ENCODE measurements at places on chromosomes 13 and 19. TPM values are rescaled to one million over a fixed set of nuclear protein-coding genes. Genes with fewer than 3 reads are reported as not detected.

DNA sequence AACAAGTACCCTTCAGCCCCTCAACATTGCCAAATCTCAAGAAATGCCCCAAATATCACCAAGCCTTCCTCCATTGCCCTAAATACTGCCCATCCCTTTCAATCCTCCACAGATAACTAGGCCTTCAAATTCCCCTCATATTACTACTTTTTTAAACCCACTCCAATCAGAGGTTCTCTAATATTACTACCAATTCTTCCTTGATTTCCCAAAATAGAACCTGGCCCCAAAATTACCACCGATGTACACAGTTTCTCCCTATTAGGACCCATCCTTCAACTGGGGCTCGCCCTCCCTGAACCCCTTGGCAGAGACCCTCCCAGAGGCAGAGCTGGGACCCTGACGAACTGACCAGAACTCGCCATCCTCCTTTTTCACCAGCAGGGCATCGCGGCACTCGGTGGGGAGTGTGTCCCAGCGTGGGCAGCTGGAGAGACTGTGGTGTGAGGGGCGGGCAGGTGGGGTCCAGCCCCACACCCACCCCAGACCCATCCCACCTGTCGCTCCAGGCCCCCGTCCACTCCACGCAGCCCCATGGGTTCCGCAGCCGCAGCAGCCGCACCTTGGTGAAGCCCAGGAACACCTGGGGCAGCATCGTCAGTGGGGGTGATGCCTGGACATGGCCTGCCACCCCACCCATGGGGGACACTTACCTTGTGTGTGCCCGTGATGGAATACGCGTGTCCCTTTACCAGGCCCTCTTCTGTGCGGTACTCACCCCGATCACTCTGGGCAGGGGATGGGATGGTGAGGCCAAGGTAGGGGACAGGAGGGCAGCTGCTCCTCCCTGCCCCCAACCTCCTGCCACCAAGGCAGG is 6.1 kb downstream of the CAPN12 start:
- DNase-seq: no peak

- DNase-seq: no peak
These were observed 251.0 kb downstream of the UQCRFS1 start for GRCh38 chr19:28961772-28962500.

- peak; percentile 51 for DNase-seq
These were observed 7.3 kb upstream of the DGKH start for GRCh38 chr13:42041011-42041683.

DNA sequence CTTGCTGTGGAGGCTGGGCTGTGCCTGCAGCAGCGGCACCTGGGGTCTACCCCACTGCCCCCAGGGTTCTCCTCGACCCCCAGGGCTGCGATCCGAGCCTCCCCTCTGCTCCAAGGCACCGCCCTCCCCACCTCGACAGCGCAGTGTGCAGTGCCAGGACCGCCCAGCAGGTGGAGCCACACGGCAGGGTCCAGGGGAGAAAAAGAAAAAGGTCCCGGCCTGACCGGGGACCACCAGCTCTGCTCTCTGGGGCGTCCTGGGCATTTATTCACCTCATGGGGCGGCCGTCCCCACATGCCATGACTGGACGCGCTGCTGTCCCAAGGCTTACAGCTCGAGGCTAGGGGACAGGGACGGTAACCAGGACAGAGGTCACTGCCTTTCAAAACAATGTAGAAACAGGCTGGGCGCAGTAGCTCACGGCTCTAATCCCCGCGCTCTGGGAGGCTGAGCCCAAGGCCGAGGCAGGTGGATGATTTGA is 10.6 kb downstream of the REXO1 start:
- DNase-seq: peak; percentile 54

GRCh38 chr13:46621792-46622629 is 69.0 kb downstream of the LRCH1 start:
- DNase-seq: no peak

DNA sequence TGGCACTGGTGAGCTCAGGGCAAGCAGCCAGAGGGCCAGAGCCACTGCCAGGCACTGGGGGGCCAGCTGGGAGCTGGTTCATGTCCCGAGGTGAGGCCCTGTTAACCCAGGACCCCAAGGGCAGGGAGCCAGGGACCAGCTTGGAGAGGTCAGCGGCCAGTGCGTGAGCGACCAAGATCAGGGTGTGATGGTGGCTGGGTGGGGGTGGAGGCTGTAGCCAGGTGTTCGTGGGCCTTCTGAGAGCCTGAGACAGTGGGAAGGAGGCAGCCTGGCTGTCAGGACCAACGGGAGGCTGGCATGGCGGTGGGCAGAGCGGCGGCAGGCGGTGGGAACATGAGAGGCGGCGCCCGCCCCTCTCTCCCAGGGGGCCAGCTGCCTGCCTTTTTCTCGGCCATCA is 8.1 kb upstream of the KPTN start:
- no peak for DNase-seq

- DNase-seq: no peak
These were observed 150.9 kb downstream of the URI1 start for GRCh38 chr19:30092721-30093569.

- no peak for DNase-seq
These were observed 90.1 kb downstream of the ANKRD10 start for GRCh38 chr13:110824702-110825300.

GRCh38 chr13:24145240-24145639 is 15.3 kb upstream of the SPATA13 start:
- DNase-seq: no peak

DNA sequence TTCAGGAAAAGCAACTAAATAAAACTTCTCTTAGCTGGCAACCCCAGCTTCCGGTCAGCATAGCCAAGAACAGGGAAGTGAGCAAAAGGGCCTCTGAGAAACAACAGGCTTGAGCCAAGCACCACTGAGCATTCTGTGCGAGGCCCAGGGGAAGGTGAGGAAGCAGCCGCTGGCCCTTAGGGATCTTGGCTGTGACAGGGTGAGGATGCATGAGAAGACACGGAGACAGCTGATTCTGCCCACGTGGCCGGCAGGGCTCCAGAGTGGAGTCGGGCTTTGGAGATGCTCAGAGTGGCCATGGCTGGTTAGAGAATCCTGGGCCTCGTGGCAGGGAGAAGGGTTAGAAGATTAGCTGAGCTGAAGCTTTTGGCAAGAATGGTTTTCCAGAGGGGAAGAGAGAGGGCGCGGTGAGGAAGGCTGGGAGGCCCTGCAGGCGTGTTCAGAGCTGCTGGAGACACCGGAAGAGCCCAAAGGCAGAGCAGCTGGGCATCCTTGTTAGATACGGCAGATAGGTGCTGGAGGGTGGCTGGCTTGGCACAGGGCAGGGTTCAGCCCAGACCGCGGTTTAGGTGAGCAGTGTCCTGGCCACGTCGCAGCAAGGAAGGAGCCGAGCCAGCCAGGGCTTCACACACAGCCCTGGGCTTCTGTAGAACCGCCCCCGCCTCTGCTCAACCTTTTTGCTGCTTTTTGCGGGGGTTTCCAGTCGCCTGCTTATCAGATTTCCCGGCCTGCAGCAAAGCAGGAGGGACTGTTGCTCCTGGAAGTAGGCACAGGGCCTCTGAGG is 17.3 kb downstream of the UPF1 start:
- no peak for DNase-seq

DNA sequence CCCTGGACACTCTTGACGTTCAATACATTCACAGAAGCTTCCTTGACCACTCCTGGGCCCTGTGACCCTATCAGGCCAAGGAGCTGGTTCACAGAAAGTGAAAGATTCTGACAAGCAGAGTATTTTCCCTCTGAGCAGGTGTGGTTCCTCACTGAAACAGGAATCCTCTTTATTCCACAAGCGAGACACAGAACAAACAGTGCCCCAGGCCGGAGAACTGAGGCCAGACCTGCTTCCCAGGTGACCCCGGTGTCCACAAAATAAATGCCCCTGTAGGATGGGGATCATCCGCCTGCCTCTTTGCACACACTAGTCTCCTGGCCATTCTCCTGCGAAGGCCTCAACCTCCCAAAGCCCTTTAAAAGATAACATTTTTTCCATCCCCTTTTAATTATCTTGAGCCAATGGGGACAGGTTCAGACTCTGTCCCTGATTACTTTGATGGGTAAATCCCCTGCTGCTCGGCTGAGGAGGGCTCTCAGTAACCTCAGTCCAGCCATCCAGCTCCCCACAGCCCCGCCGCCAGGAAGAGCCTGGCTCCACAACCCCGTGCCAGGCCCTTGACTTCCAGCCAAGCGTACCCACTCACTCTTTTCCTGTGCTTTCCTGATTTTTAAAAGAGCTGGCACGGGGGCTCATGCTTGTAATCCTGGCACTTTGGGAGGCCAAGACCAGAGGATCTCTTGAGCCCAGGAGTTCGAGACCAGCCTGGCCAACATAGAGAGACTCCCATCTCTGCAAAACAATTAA is 129.1 kb downstream of the FOXO1 start:
- no peak for DNase-seq

GRCh38 chr19:48121909-48122371 is 11.3 kb upstream of the PLA2G4C start:
- DNase-seq: no peak

DNA sequence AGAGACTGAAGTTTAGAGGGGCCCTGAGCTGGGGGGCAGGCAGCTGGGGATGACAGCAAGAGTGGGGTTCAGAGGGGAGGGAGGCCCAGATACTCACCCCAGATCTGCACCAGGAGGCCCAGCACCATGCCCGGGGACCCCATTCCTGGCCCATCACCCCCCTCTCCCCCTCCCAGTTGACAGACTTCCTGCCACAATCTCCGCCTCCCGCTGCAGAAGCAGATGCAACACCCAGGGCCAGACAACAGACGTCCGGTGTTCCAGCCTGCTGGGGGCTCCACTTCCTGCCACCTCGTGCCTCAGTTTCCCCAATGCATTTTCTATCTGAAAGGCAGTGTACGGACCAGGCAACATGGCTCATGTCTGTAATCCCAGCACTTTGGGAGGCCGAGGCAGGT is at the start of gene TMIGD2:
TMIGD2 (minus strand) TSS at position 147 of the 398 bp plus-strand sequence; CDS start at position 143, 4 bp downstream.
- no peak for DNase-seq

DNA sequence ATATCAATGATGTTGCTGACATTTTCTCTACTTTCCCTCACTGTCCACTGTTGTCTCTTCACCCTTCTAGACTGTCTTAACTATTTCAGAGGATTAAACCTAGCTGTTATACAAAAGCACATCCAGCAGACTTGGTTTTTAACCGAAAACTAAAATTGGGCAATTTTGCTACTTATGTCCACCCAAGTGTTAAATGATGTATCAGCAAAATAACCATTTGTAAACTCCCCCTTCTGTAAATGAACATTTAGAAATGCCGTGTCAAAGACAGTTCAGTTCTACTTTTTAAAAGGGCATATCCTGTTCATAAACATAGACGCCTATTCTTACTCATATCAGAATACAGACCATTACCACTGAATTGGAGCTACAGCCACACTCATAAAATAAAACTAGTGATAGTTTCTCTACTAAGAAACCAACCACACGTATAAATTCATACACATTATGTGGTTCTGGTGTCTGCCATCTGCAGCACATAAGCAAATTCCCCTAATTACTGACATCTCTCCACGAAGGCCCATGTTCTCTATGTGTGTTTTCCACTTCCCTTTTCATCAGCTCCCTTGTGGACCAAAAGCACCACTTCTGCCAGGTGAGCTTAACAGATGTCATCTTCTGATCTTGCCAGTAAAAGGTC is 1091.8 kb downstream of the PCDH9 start:
- DNase-seq: no peak

DNA sequence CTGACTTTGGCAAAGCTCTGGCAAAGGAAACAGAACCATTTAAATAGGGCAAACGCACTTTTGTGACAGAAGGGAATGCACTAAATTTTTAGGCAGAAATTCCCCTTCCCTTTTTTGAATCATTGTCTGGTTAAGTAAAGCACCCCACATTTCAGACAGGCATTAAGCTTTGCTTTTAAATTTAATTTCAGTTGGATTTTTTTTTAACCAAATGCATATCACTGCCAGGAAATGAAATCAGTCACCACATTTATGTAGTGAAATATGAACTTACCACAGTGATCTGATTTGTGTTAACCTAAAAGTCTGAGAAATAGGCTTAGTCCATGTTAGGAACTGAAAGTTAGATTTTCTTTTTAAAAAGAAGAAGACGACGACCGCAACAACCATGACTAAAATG is 10.8 kb downstream of the GPR183 start:
- no peak for DNase-seq

DNA sequence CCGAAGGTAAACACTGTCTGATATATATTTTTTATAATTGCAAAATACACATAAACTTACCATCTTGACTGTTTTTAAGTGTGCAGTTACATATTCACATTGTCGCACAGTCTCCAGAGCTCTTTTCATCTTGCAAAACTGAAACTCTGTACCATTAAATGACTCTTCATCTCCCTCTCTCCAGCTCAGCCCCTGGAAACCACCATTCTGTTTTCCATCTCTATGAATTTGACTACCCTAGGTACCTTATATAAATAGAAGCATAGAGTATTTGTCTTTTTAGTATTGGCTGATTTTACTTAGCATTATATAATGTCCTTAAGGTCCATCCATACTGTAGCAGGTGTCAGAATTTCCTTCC is 45.8 kb downstream of the LRCH1 start:
- DNase-seq: no peak

DNA sequence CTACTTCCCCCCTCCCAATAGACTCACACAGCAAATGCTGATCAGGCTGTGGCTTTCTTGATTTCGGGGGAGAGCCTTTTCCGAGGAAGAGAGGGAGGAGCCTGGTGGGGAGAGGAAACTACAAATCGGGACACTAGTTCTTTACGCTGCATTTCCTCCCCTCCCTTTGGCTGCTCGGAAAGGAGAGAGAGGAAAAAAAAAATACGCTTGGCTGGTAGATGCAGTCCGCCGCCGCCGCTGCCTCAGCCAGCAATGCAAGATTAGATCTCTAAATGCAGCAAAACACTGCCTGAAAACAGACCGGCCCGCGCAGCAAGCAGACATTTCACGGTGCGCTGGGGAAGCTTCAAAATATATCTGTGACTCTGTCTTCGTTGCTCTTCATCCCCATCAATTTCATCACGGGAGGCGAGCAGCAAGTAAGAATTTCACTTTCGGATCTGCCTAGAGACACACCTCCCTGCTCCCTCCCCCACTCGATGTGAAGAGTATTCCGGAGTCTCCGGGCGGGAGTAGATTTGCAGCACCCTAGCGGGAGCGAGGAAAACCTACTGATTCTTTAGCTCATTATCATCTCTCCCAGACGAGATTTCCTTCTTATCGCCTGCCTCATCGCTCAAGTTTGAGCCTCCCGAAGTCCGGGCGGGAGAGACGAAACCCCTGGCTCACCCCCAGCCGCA is at the start of gene PCDH17:
PCDH17 (plus strand) TSS at position 149 of the 680 bp plus-strand sequence. CDS start 803 bp downstream, outside the sequence.
- DNase-seq: no peak

GRCh38 chr13:105972811-105973590 is 562.5 kb downstream of the EFNB2 start:
- no peak for DNase-seq

SMIM17 gene
- not detected for total RNA-seq

ADGRE2 gene
- total RNA-seq: not detected

CLPTM1 gene
- total RNA-seq: 172 TPM

FCGBP gene
- total RNA-seq: 5.3 TPM

RFPL4A gene
- not detected for total RNA-seq

DCT gene
- total RNA-seq: not detected

CCDC122 gene
- total RNA-seq: 6.2 TPM

NAA16 gene
- 27.0 TPM for total RNA-seq

LRRC63 gene
- total RNA-seq: 0.38 TPM

RPL18A gene
- 1,054 TPM for total RNA-seq

ZNF77 gene
- total RNA-seq: 5.0 TPM

CYP2A7 gene
- not detected for total RNA-seq

ZNF844 gene
- not detected for total RNA-seq
